Lung microvascular endothelial cell (primary cell): ENCODE measurements at places on chromosomes 12 and 14. TPM values are rescaled to one million over a fixed set of nuclear protein-coding genes. Genes with fewer than 3 reads are reported as not detected.

GRCh38 chr14:67555518-67556090 is 22.5 kb downstream of the PLEKHH1 start:
- DNase-seq = no peak

The CD27 gene
- not detected in 2 replicates for total RNA-seq

- DNase-seq = no peak
Measured at GRCh38 chr12:112967858-112968257, 10.5 kb upstream of the OAS2 start.

The MMP19 gene
- total RNA-seq = 0.22 and 0.40 TPM in 2 replicates

The DBX2 gene
- total RNA-seq = not detected in 2 replicates

GRCh38 chr12:68175557-68176061 is 16.1 kb upstream of the IFNG start:
- peak; percentile 6 for DNase-seq

GRCh38 chr14:80135305-80136088 is 75.8 kb downstream of the DIO2 start:
- no peak for DNase-seq

- peak; percentile 55 for DNase-seq
Measured at GRCh38 chr14:56487090-56487667, 92.4 kb upstream of the TMEM260 start.
